ENCODE measurements at places on chromosomes 6 and 20.
A peak's percentile ranks its signal among the peaks of the same experiment; 100 is the strongest.

- DNase-seq: no peak
These were observed 199.2 kb downstream of the CD83 start for GRCh38 chr6:14316651-14317386.

DNA sequence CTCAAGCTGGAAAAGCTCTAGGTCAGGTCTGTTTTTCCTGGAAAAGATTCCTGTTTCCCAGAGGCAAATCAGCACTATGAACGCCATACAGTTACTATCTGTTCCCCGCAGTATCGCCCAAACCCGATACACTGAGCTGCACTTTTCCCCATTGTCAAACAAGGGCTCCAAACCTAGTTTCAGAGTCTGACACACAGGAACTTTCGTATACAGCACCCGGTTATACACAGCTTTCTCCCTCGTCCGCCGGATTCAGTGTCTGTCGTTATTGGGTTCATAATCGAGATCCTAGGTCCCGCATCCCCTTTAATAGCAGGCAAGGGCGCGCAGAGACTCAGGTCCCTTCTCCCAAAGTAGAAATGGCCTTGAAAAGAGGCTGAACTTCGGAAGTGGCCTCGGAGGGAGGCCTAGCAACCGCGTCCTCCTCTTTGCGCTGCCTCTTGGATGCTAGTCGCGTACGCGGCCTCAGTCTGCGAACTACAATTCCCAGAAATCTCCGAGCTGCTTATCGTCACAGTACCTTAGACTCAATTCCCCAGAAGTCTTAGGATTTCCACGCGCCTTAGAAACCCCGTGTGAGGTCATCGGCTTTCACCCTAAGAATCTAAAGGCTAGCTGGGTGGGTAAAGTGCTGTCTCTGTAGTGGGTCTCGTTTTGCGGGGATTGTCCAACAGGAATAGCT is 34.2 kb downstream of the ZNF391 start:
- no peak for DNase-seq

GRCh38 chr6:169950558-169950957 is 199.1 kb downstream of the ERMARD start:
- DNase-seq: no peak

GRCh38 chr6:56730663-56731529 is 88.2 kb upstream of the DST start:
- DNase-seq: no peak

- DNase-seq: no peak
These were observed 7.3 kb upstream of the COL9A1 start for GRCh38 chr6:70310063-70310694.

DNA sequence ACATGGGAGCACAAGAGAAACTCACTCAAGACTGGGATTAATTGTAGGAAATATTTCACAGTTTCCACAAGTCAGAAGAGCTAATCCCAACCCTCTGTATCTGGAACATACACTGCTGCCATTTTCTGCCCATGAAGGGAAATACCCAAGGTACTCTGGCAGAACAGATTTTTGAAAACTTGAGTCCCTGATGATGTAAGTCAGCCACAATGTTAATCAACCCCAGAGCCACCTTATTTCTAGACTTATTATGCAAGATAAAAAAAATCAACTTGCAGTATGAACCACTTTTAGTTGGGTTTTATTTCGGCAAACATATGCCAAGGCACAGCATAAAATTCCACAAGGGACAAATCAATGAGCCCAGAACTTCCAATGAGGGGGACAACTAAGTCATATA is 141.5 kb downstream of the LY86 start:
- no peak for DNase-seq

DNA sequence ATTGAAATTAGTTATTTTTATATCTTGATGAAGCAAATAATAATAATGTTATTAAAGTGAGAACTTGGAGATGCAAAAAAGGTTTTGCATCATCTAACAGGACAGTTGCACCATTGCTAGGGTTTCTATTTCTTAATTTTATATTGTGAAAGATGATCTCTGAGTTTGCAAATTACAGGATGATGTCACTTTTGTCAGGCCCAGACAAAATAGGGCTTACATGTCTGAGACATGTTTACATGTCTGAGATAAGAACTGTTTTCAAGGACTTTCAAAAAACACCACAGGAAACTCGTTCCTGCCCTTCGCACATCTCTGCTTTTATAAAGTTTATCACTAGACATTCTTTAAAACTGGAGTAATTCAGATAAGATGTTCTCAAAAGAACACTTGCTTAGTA is 1075.8 kb upstream of the MANEA start:
- DNase-seq: no peak

DNA sequence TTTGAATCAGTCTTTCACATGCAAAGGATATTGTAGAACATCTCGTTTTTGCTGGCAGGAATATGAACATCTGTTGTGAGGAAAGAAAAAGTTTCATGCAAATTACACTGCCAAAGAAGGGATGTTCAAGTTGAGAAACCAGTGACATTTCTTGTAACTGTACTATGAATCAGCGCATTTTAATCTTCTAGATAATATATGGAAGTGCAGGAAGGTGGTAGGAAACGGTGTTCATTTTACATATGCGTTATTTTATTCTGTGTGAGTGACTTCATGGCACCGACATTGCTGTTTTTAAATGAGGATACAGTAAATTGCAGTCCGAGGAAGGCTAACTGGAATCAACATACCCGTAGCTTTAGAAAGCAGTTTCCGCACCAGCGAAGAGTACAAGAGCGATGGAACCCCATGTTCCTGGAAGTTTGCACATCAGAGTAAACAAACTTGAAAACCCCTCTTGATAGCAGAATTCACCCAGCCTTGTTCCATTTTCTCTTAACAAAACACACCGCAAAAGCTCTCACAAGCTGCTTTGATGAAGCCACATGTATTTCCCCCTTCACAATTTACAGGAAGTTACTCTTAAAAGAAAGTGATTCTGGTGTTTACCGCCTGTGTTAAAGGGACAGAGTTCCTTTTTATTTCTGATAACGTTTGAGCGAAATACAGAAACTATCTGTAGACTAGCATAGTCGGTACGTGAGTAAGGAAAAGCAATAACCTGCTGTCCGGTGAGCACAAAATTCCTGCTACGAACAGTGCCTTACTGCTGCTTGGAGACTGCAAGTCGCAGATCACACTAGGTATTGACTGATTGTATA is 11.5 kb downstream of the PRDM1 start:
- no peak for DNase-seq

DNA sequence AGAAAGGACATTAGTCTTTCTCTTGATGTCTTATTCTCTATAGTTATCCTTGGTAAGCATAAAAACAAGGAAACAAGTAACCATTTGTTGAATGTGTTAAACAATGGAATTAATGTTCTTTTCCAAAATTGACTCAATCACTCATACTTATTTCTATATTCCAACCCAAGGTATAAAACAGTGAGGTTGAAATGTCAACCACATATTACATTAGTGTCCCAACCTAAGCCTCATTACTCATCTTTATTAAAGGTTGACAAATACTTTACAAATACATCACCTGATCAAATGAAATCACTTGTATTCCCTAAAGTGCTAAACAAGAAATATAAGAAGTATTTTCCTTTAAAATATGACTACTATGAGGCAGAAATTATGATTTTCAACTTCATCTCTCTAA is 100.5 kb downstream of the ASCC3 start:
- no peak for DNase-seq

DNA sequence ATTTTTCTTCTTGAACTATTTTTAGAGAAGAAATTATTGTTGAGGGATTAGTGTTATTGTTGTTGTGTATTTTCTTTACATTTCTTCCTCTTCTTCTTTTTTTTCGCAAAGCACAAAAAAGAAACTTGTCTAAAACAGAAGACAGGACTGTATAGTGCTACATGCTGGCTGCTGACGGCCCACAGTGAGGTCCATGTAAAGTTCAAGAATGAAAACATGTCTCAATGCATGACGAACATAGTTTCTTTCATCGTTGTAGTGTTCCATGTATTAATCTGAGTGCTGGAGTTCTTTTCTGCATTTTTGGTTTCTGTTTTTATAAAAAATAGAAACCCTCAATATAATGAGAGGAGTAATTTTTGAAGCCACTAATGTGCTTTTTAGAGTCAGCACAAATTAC is 462.9 kb upstream of the MARCKS start:
- DNase-seq: no peak

- DNase-seq: no peak
These were observed 169.8 kb downstream of the SAMD5 start for GRCh38 chr6:147678253-147678652.

DNA sequence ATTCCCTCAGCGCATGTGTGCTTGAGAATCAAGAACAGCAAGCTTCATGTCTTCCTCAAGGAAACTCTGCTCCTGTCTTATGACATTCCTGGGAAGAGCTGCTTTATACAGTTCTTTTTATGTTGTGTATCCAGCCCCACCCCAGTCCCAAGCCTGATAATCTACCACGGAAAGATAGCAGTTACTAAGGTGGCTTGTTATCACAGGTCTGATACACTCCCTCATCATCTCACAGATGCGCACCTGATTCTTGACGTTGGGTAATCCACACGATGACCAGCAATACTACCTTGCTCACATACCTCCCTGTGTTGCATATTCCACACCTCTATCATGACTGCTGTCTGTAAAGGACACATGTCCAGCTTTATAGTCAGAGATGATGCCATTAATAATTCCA is 3.2 kb downstream of the NHLRC1 start:
- no peak for DNase-seq

DNA sequence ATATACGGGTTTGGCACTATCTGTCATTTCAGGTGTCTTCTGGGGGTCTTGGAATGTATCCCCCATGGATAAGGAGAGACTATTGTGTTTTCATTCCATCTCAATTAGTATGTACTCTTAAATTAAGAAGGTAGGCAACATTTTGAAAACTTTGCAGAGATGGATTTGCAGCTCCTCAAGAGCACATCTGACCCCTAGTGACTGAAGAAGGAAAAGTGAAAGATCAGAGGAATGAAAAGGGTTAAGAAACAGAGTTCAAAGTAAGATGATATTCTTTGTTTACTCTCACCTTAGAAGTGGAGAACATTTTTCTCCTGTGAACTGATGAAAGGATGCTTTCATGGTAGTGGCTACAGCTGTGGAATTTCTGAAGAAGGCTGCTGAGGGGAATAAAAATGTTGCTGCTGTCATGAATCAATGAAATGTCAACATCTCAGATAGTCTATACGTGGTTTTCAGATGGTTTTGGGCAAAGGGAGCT is 41.5 kb downstream of the SH3BGRL2 start:
- DNase-seq: no peak

DNA sequence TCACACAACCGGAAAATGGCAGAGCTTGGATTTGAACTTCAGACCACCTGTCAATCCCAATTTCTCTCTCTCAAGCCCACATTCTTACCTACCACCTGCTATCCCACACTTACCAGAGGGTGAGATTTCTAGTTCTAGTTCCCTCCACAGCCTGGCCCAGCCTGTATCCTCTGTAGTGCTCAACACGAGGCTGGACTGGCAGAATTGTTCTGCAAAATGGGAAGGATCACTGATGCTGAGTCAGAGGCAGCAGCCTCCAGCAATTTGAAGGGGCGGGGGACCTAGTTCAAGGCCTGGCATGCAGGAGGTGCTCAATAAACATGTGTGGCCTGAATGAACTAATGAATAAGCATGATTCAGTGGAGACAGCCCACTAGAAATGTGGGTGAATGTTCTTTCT is 53.6 kb upstream of the TTPAL start:
- no peak for DNase-seq

- DNase-seq: no peak
These were observed 52.0 kb downstream of the CDC5L start for GRCh38 chr6:44439270-44440045.

DNA sequence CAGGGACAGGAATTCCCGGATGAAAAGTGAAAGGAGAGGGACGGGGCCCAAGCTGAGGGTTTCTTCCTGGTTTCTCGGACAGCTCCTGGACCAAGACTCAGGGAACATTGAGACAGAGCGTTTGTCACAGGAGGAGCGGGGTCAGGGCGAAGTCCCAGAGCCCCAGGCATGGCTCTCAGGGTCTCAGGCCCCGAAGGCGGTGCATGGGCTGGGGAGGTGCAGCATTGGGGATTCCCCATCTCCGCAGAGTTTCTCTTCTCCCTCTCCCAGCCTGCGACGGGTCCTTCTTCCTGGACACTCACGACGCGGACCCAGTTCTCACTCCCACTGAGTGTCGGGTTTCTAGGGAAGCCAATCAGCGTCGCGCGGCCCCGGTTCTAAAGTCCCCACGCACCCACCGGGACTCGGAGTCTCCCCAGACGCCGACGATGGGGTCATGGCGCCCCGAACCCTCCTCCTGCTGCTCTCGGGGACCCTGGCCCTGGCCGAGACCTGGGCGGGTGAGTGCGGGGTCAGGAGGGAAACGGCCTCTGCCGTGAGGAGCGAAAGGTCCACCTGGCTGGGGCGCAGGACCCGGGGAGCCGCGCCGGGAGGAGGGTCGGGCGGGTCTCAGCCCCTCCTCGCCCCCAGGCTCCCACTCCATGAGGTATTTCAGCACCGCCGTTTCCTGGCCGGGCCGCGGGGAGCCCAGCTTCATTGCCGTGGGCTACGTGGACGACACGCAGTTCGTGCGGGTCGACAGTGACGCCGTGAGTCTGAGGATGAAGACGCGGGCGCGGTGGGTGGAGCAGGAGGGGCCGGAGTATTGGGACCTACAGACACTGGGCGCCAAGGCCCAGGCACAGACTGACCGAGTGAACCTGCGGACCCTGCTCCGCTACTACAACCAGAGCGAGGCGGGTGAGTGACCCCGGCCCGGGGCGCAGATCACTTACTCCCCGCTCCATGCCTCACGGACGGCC is 54.6 kb upstream of the POLR1H start:
- DNase-seq: no peak

DNA sequence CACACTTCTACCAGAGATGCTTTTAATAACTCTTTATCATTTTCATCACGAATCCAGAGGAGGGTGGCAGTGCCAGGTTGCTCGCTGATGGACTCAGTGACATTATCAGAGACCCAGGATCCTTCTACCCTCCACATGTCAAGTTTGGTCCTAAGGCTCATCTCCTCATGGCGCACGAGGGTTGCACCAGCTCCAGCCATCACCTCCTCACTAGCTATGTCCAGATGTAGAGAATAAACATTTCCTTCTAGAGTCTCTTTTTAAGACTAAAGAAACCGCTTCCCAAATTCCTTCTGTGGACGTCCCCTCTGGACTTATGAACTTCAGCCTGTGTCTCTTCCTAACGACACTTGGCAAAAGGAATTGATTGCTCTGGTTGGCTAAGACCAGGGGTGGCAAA is 178.7 kb downstream of the BMP7 start:
- DNase-seq: no peak

DNA sequence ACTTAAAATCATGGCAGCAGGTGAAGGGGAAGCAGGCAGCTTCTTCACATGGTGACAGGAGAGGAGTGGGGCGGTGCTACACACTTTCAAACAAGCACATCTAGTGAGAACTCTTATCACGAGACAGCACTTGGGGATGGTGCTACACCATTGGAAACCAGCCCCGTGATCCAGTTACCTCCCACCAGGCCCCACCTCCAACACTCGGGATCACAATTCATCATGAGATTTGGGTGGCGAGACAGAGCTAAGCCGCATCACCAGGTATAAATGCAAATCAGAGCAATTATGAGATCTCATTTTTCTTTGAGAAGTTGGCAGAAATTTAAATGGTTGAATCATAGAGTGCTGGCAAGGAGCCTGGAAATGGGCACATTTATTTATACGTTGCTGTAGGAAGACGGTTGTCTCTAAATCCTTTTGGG is 31.4 kb downstream of the IGF2R start:
- peak; percentile 54 for DNase-seq

Measured in NCI-H1048 (cell line).